ENCODE measurements at places on chromosomes 6 and 20.

- DNase-seq = no peak
Observed at GRCh38 chr6:162200041-162200440, 527.5 kb downstream of the PRKN start.

- DNase-seq = no peak
Observed at GRCh38 chr6:101108286-101108685, 227.2 kb upstream of the ASCC3 start.

- DNase-seq = no peak
Observed at GRCh38 chr6:68710916-68711315, 75.8 kb downstream of the ADGRB3 start.

GRCh38 chr6:154268486-154268885 lies 88.1 kb downstream of the IPCEF1 start:
- no peak for DNase-seq

- DNase-seq = no peak
Observed at GRCh38 chr6:70045413-70045812, 179.1 kb downstream of the COL19A1 start.

DNA sequence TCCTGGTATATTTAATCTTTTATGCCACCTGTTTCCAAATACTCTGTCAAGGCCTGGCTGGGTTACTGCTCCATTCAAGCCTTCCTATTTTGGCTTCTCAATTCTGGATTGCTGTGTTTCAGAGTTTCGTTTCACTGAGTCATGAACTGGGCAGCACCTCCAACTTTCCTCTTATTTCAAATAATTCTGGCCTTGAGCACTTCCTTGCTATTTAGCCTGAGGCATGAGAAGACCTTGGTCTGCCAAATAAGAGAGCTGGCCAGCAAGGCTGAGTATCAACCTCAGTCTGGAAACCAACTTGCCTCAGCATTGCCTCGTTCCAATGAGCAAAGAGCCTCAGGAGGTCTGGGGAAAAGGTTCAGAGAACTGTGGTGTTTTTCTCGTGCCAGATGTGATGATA lies 66.6 kb downstream of the TNFAIP3 start:
- DNase-seq = no peak

DNA sequence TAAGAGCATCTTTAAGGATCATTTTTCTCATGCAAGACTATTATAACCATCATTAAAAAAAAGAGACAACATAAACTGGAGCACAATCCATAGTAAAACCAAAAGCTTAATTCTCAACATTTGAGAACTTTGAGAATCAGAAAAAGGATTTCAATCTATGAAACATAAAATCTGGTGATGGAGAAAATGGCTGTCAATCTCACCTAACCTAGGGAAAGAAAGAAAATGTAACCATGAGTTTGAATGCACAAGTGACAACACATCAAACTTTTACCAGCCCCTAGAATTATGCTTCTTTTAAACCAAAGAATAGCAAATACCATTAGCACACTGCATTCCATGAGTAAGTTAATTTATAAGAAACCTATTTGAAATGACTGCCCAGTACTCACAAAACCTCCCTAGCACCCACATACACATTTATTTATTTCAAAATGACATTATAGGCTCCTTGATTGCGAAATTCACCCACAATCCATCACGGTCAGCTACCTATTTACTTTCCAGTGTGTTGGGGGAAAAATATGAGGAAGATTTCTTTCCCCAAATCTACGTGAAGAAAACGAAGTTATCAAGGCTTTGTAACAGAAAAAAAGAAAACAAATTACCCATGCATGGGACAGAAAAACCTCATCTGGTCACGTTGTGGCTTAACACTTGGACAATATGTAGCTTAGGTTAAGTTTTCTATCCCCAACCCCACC lies 828 bp downstream of the ASCC3 start:
- DNase-seq = no peak

DNA sequence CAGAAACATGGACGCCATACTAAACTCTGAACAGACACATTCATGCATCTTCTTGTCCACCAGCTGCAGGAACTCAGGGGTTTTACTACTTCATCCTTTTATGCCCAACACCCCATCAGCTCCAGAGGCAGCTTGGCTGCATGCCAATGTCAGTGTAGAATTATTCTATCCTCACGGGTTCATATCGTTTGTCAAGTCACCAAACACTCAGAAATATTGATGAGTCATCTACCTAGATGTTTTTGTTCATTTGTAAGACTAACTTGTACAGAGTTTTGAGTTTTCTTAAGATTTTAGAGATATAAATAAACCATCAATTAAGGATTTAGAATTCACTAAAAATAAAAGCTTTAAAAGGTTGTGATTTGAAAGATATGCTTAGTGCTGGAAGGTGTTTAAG lies 590.7 kb upstream of the FLRT3 start:
- DNase-seq = peak; percentile 29

DNA sequence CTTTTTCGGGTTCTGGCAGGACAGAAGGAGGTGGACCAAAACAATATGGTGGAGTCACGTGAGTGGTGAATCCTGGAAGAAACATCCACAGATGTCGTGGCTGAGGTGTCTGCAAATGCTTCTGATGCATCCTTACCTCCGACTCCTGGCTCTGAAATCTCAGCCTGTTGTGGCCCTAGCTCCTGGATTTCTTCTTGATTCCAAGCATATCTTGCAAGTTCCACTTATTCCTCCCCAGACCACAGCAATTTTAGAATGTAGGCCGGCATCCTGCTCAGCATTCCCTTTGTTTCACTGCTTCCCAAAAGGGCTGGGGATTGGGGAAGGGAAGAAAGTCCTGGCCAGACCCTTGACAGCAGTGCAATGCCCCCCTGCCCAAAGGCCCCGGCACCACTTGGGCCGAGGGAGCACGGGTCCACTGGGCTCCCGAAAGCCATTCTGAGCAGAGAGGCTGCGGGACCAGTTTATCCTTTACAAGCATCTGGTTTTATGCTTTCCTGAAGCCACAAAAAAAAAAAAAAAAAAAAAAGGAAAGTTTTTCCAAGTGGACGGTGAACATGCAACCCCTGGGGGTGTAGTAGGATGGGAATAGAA lies 200.9 kb upstream of the RNF24 start:
- DNase-seq = no peak

GRCh38 chr6:14827354-14827753 lies 418.5 kb upstream of the JARID2 start:
- DNase-seq = no peak

DNA sequence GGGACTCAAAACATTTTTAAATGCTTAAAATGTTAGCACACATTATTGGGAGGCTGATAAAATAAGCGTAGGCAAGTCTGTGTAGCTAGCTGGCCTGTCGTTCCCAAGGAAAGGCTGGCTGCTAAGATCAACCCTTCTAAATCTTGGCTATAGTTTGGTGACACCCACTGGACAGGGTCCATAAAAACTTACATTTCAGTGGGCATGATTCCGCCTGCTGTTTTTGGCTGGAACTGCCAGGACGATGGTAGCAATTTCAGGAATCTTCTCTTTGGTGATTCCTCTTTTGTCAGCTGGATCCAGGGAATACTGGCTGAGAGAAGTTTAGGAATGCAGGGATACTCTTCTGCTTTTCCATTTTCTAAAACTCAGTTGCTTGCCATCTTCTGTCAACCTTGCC lies 162.2 kb downstream of the NKAIN2 start:
- DNase-seq = peak; percentile 36

GRCh38 chr20:33835615-33836172 lies 24.5 kb downstream of the CHMP4B start:
- no peak for DNase-seq

GRCh38 chr6:148747145-148747470 lies 278 bp downstream of the UST start:
- DNase-seq = no peak

DNA sequence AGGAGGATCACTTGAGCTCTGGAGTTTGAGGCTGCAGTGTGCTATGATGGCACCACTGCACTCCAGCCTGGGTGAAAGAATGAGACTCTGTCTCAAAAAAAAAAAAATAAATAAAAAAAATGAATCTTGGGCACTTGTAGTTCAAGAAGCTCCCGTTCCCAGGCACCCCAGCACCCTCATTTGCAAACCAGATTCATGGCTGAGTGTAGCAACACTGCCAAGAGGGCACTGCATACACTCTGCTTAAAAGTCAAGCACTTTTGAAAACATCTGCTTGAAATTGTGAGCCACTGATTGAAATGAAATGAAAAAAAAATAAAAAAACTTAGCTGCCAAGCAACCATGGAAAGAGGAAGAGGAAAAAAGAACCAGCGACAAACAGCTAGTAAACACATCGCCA lies 124.7 kb upstream of the SASH1 start:
- no peak for DNase-seq

GRCh38 chr6:139378882-139379341 lies 4.5 kb upstream of the CITED2 start:
- no peak for DNase-seq

- DNase-seq = no peak
Observed at GRCh38 chr6:143135325-143135724, 74.6 kb downstream of the AIG1 start.

GRCh38 chr6:21915707-21916260 lies 322.2 kb downstream of the SOX4 start:
- DNase-seq = no peak

DNA sequence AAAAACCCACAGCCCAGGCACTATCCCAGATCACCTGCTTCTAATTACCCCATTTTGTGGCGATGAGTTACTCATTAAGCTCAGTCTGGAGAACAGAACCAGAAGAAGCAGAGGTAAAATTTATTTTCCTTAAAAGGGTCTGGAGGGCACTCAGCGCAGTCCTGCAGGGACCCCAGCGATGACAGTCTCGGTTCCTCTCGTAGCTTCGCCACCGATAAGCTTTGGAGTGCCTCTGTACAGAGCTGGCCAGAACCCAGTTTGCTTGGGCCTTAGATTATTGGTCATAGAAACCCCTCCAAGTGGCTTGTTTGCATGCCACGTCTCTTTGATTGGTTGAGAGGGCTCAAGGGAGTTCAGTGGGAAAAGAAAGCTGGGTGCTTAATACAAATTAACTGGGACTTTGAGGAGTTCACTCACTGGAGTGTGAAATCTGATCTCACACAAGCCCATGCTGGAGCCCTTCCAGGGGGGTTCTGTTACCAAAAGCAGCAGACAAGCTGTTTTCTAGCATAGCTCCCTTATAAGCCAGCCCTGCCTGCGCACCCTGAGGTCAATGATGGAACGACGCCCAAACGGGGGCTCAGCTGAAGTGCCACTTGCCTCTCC lies 158.5 kb upstream of the ARID1B start:
- peak; percentile 89 for DNase-seq

DNA sequence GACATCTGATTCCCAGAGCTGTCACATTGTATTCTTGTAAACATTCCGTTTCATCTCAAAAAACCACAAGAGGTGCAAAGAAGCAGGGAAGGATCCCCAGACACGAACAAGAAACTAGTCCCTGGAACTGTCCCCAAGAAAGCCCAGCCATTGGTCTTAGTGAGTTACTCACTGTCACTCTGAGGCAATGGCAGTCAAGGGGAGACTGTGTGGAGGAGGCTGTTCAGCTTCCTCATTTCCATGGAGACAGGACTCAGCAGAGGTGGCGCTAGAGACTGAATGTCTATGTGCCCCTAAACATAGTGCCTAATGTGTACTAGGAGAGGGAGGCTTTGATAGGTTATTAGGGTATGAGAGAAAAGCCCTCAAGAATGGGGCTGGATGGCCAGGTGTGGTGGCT lies 11.1 kb downstream of the ULBP1 start:
- DNase-seq = no peak

DNA sequence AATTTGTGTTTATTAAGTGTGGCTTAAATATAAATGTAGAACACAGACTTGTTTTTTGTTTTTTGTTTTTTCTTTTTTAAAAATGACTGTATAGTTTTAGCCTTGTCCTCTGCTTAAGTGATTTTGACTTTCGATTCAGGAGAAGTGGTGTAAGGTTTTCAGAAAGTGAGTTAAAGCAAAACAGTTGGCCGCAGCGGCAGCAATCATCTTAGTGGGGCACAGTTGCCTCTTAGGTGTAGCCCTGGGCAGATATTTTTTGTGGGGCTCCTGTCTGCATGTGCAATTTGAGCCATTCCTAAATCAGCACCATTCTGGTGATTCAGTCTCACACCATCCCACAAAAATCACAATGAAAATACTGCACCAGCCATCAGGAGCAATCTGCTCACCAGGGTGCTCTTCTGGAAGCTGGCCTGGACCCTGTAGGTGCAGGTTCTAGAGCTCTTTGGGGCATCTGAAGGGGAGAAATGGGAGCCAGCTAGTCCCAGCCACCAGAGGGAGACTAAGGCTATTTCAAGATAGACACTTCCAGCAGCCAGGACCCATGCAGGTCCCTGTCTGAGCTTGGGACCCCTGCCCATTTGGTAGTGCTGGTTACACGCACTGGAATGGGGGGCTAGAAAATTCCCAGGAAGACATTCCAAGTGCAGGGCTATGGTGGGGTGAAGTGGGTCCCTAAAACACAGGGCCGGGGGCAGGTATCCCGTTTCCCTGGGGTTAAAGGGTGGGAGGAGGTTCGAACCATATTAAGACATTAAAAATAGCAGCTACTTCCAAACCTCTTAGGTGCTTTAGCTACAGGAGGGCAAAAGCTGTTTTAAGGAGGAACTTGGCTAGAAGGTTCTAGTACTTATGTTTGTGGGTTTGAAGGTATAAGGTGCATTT lies 156.6 kb downstream of the NFATC2 start:
- no peak for DNase-seq

DNA sequence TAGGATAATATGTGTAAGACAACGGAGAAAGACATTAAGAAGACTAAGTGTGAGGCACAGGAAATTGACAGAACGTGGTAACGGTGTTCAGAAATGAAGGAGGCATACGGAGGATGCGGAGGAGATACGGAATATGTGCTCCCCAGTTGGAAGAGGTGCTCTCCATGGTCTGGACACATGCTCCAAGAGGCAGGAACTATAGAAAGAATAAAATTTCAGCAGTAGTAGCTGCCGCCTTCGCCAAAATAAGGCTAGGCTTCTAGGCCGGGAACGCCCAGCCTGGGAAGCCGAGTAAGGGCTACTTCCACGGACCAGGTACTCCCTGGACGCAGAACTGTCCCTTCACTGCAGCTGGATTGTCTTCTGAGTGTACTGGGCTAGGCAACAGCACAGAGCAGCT lies 7.4 kb downstream of the MAFB start:
- DNase-seq = no peak

- DNase-seq = no peak
Observed at GRCh38 chr6:35370124-35370741, 27.9 kb downstream of the PPARD start.

- peak; percentile 50 for DNase-seq
Observed at GRCh38 chr6:14066782-14067406, 50.7 kb upstream of the CD83 start.

- peak; percentile 48 for DNase-seq
Observed at GRCh38 chr6:41428996-41429421, 93.6 kb downstream of the NCR2 start.

DNA sequence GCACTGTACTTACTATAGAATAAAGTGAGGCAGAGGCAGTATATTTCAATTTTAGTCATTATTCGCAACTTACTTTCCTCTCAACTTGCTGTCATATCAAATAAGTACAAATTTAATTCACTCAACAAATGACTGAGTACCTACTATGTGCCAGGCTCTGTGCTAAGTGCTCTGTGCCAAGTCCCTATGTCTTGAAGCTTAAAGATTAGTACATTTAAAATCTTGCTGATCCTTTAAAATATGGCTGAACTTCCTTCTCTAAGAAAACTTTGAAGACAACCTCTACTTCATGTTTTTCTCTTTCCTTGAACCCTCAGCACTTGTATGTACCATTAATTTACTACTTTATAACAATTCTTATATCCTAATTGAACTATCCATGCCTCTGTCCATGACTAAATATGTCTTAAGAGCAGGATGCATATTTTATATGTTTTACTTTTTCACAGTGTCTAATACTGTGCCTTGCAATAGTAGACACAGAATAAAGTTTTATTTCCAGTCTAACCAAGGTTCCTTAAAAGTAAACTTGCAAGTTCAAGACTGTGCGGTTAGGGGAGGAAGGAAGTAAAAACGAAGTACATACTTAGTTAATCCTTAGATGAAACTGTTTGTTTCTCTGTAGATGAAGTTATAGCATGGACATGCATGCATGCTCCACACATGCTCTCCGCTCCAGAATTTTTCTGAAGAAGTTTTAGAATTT lies 10.0 kb upstream of the LATS1 start:
- DNase-seq = no peak
